Activated CD8-positive, alpha-beta memory T cell treated with anti-CD3 and anti-CD28 coated beads, Interleukin-2, amount 10 ng/mL, durations not matched to agents 7 days and 5 days (primary cell): ENCODE measurements at places on chromosomes 5 and 9. TPM values are rescaled to one million over a fixed set of nuclear protein-coding genes. Genes with fewer than 3 reads are reported as not detected.

DNA sequence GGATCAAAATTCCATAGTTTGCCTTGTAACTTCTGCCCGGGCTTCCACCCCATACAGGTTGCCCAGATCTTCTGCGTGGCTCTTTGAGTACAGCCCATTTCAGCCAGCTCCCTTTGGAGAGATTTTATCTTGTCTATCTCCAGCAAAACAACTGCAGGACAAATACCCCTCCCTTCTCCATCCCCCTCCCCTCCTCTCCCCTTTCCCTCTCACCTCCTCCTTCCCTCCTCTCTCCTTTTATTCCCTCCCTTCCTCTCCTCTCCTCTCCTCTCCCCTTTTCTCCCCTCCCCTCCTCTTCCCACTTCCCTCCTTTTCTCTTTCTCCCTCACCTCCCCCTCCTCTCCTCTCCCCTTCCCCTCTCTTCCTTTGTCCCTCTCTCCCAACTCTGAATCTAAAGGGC, 58.2 kb downstream of the COL15A1 start:
- H3K27me3 ChIP-seq, result peaks cover 11% of the 10 kb centered on the region
- peaks cover 30% of the 10 kb centered on the region for H3K4me1 ChIP-seq
- no peak overlapping the region for H3K4me3 ChIP-seq
- H3K36me3 ChIP-seq, result no peaks in the 10 kb centered on the region
- no peak overlapping the region for H3K27ac ChIP-seq
- no peak for DNase-seq

GRCh38 chr5:156021866-156022265, 305.1 kb upstream of the SGCD start:
- H3K36me3 ChIP-seq, result no peaks in the 10 kb centered on the region
- no peak for DNase-seq

- DNase-seq, result no peak
- H3K27me3 ChIP-seq, result peaks cover 2% of the 10 kb centered on the region
- H3K27ac ChIP-seq, result no peak overlapping the region
- no peak overlapping the region for H3K4me3 ChIP-seq
- no peaks in the 10 kb centered on the region for H3K36me3 ChIP-seq
Measured at GRCh38 chr5:39742916-39743315, 318.1 kb upstream of the DAB2 start.

GRCh38 chr5:168186289-168187074, 105.0 kb upstream of the WWC1 start:
- H3K4me1 ChIP-seq, result no peaks in the 10 kb centered on the region
- H3K36me3 ChIP-seq, result no peaks in the 10 kb centered on the region
- H3K27me3 ChIP-seq, result no peaks in the 10 kb centered on the region
- no peak overlapping the region for H3K4me3 ChIP-seq
- DNase-seq, result no peak

DNA sequence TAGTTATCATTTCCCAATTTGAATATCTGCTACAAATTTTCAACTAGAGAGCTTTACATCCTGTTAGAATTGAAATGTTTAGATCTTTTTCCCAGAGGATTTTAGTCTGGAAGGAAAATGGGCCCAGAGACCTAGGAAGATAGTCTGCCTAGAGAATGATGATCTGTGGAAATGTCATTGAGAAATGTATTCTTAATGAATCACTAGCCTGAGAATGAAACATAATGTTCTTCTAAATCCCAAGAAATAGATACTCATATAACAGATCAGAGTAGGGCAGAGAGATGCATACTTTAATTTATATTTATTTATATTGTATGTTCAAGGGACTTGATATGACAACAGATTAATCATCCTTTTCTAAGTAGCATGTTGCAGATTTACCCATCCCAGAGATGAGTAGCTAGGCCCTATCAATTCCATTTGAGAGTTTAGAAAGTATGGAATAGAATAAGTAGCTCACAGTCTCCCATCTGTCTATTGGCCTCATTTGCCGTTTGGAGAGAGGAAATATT, 25.1 kb upstream of the SLC44A1 start:
- H3K4me1 ChIP-seq, result no peaks in the 10 kb centered on the region
- peaks cover 2% of the 10 kb centered on the region for H3K36me3 ChIP-seq
- H3K27ac ChIP-seq, result no peak overlapping the region
- H3K4me3 ChIP-seq, result no peak overlapping the region
- H3K27me3 ChIP-seq, result peaks cover 8% of the 10 kb centered on the region

DNA sequence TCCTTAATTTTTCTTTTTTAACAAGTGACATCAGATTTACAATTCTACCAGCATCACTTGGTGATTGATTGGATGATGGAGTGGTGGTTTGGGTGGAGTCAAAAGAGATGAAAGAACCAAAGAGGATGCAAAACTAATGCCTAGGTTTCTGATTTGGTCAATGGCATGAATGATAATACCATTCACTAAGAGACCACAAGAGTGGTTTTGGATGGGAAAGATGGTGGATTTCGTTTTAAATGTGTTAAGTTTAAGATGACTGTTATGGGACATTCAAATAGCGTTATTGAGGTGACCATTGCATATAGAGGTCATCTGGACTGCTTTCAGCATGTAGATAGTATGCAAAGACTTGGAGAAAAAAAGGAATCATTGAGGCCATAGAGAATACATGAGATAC, 3.6 kb downstream of the SMC5 start:
- peaks cover 56% of the 10 kb centered on the region for H3K36me3 ChIP-seq
- peak overlapping the region; percentile 21 for H3K27ac ChIP-seq
- peaks cover 57% of the 10 kb centered on the region for H3K4me1 ChIP-seq
- H3K27me3 ChIP-seq, result no peaks in the 10 kb centered on the region
- peak overlapping the region; percentile 91 for H3K4me3 ChIP-seq

GRCh38 chr5:134638760-134639201, 6.2 kb upstream of the SAR1B start:
- H3K36me3 ChIP-seq, result peaks cover 1% of the 10 kb centered on the region
- no peaks in the 10 kb centered on the region for H3K27me3 ChIP-seq
- no peak for DNase-seq
- H3K4me3 ChIP-seq, result no peak overlapping the region

DNA sequence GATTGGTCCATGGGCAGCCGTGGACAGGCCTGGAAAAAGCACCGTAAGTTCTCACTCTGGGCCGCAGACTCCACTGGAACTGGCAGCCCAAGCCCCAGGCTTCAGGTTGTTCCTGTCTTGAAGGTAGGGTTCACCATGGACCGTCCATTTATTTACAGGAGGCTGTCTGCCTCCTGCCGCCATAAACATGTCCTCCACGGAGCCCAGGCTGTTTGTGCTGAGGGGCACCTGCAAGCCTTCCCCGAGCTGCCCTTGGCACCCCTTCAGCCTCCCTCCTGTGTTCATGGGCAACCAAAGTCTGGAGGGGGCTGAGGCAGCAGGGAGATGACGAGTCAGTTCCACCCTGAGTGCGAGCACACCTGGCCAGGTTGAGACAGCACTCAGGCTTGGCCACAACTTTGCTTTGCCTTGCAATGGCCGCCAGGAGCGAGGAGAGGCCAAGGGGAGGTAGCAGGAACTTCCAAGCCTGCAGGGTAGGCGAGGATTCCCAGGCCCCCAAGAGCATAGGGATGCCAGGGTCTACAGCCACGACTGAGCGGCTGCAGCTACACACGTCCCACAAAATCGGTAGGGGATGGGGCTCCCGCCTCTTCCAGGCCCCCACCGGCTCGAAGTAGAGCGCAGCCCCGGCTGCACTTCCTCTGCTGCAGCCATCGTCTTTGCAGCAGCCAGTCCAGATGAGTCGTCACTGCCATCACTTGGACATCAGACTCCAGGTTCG, 1625.6 kb upstream of the ACO1 start:
- DNase-seq, result no peak
- no peaks in the 10 kb centered on the region for H3K27me3 ChIP-seq
- no peaks in the 10 kb centered on the region for H3K4me1 ChIP-seq
- H3K36me3 ChIP-seq, result no peaks in the 10 kb centered on the region
- H3K27ac ChIP-seq, result no peak overlapping the region

GRCh38 chr9:12054235-12054634, 639.0 kb upstream of the TYRP1 start:
- no peak for DNase-seq
- H3K36me3 ChIP-seq, result no peaks in the 10 kb centered on the region
- no peak overlapping the region for H3K4me3 ChIP-seq
- no peak overlapping the region for H3K27ac ChIP-seq

- H3K27me3 ChIP-seq, result no peaks in the 10 kb centered on the region
- H3K4me1 ChIP-seq, result no peaks in the 10 kb centered on the region
- no peak overlapping the region for H3K4me3 ChIP-seq
- H3K27ac ChIP-seq, result no peak overlapping the region
Measured at GRCh38 chr5:60510663-60511062, 189.3 kb downstream of the DEPDC1B start.

DNA sequence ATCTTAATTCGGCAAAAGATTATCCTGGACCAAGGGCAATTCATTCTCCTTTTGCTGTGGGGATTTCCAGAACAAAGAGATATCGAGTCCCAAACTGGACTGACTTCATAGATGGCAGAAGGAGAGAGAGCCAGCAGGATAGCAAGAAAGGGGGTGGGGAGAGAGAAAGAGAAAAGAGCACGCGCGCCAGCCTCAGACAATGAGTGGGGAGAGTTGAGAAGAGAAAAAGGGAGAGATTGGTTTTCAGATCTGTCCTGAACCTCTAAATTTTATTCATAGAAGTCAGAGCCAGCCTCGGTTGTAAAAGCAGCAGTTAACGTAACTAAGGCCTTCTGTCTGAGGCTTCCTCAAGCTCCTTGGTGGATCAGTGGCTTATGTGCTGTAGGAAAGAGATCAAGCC, 55.3 kb upstream of the ALDH1B1 start:
- no peaks in the 10 kb centered on the region for H3K36me3 ChIP-seq
- no peak overlapping the region for H3K4me3 ChIP-seq
- DNase-seq, result no peak
- peaks cover 30% of the 10 kb centered on the region for H3K27me3 ChIP-seq
- peaks cover 12% of the 10 kb centered on the region for H3K4me1 ChIP-seq
- H3K27ac ChIP-seq, result no peak overlapping the region

GRCh38 chr5:32027093-32027716, 146.9 kb downstream of the GOLPH3 start:
- H3K27me3 ChIP-seq, result peaks cover 5% of the 10 kb centered on the region
- no peaks in the 10 kb centered on the region for H3K4me1 ChIP-seq
- H3K27ac ChIP-seq, result no peak overlapping the region
- DNase-seq, result no peak

- no peaks in the 10 kb centered on the region for H3K27me3 ChIP-seq
- no peak overlapping the region for H3K4me3 ChIP-seq
- peak overlapping the region; percentile 57 for H3K27ac ChIP-seq
- no peak for DNase-seq
- peaks cover 15% of the 10 kb centered on the region for H3K4me1 ChIP-seq
Measured at GRCh38 chr9:136442265-136442664, 2.6 kb upstream of the INPP5E start.

DNA sequence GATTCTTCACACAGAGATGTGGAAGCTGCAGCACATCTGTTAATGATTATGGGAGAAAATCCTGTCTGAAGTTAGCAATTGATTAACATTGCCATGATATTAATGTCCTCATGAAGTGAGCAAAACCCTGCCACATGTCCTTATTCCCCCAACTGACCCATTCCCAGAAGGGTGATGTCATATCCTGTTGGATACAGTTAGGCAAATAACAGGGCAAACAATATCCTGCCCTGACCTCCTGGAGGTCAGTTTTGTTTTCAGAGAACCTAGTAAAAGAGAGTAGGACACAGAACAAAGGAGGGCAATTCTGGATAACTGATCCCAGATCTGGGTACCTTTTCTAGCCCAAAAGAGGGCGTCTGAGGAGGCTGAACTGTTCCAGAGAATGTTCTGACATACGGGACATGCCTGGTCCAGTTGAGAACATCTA, 11.0 kb downstream of the ABLIM3 start:
- H3K4me1 ChIP-seq, result no peaks in the 10 kb centered on the region
- H3K4me3 ChIP-seq, result no peak overlapping the region
- no peak for DNase-seq

DNA sequence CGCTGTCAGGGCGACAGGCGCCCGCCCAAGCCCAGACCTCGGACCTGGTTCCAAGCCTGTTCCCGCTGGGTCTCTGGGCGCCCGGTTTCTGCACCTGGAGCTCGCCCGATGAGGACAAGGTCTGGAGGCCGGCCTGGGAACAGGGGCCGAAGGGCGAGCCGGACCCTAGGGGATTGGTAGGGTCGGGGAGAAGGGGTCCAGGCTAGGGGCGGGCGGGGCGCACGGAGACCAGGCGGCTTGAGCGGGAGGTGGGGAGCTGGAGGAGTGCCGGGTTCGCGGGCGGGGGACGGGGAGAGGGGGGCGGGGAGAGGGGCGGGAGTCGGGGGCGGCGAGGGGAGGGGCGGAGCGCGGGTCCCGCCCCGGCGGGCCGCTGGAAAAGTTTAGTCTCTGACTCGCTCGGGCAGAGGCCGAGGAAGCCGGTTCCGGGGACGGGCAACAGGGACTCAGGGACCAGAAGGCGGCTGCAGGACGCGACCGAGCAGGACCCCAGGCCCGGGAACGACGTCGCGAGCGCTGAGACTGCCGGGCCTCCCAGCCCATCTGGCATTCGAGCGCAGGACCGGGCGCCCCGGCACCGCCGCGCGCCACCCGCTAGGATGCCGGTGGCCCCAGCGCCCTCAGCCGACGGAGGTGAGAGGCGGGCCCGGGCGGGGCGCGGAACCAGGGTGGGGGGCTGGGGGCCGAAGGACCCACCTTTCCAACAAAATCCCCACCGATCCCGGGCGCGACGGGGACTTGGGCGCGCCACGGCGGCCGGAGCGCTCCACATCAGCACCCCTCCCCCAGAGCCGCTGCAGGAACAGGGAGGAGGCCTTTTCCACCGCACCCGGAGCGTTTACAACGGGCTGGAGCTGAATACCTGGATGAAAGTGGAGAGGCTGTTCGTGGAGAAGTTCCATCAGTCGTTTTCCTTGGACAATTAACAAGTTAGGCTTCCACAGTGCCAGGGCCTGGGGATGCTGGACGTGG, at the start of gene S1PR3:
TSS of gene S1PR3 (plus strand) at position 403 of the 969 bp plus-strand sequence. CDS start 9,733 bp downstream, outside the sequence.
- H3K36me3 ChIP-seq, result no peaks in the 10 kb centered on the region
- H3K27me3 ChIP-seq, result peaks cover 61% of the 10 kb centered on the region
- H3K4me3 ChIP-seq, result no peak within 1 kb of the TSS

- peaks cover 6% of the 10 kb centered on the region for H3K4me1 ChIP-seq
- H3K36me3 ChIP-seq, result no peaks in the 10 kb centered on the region
- no peaks in the 10 kb centered on the region for H3K27me3 ChIP-seq
- DNase-seq, result peak; percentile 1
Measured at GRCh38 chr9:120733190-120733589, 18.9 kb upstream of the MEGF9 start.

- DNase-seq, result no peak
- no peaks in the 10 kb centered on the region for H3K36me3 ChIP-seq
- H3K27ac ChIP-seq, result no peak overlapping the region
- H3K27me3 ChIP-seq, result no peaks in the 10 kb centered on the region
Measured at GRCh38 chr9:118640836-118641560, 728.2 kb downstream of the BRINP1 start.

- no peak for DNase-seq
- H3K27me3 ChIP-seq, result peaks cover 35% of the 10 kb centered on the region
- no peak overlapping the region for H3K4me3 ChIP-seq
- H3K36me3 ChIP-seq, result no peaks in the 10 kb centered on the region
- H3K4me1 ChIP-seq, result no peaks in the 10 kb centered on the region
Measured at GRCh38 chr9:89790542-89791109, 185.8 kb downstream of the GADD45G start.

Gene DIPK1B
- not detected for total RNA-seq

Gene KCNT1
- not detected for total RNA-seq

Gene VCAN
- 0.45 TPM for total RNA-seq

Gene URM1
- total RNA-seq, result 61.4 TPM

Gene MEGF10
- not detected for total RNA-seq

Gene RALGDS
- total RNA-seq, result 114 TPM

Gene FBXW11
- total RNA-seq, result 50.4 TPM

Gene PCDHGC5
- not detected for total RNA-seq

Gene PDE6A
- not detected for total RNA-seq

Gene GMCL2
- not detected for total RNA-seq

Gene OR1Q1
- not detected for total RNA-seq

Gene TRPM3
- total RNA-seq, result not detected

Gene LCN10
- total RNA-seq, result not detected

Gene STKLD1
- total RNA-seq, result 0.20 TPM

Gene SLC25A46
- 61.2 TPM for total RNA-seq
